ENCODE measurements at places on chromosomes 13 and 19.

DNA sequence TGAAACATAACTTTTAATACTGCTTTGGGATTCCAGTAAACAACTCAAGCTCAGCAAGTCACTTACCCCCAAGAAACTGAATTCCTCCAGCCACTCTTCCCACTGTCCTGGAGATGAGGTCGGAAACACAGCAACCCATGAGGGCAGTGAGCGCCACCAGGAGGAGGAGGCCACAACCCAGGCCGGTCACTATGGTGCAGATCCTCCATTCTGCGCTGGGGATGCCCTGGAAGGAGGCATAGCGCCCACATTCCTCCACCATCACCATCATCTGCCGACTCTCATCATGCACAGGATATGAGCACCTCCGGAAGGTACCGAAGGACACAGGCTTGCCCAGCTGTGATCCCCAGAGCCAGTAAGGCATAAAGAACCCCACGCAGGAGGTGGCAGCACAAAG is 2.2 kb downstream of the LHFPL6 start:
- no peak for DNase-seq

DNA sequence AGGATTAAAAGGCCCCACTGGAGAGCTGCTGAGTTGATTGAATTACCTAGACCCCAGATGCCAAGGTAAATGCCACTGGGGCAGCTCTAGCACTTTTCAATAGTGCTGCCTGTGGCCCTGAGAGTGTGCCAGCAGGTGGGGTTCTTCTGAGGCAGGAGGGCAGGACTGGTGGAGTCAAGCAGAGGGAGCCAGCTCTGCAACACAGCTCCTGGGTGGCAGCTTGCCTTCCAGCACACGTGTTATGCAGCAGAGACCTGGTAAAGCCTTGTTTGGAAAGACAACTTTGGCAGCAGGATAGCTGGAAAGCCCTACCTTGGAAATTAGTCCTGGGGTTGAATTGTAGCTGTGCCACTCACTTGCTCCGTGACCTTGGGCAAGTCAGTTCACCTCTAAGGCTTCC is 306.6 kb downstream of the ATP8A2 start:
- no peak for DNase-seq

GRCh38 chr13:26200811-26201210 is 21.3 kb downstream of the RNF6 start:
- DNase-seq = no peak

DNA sequence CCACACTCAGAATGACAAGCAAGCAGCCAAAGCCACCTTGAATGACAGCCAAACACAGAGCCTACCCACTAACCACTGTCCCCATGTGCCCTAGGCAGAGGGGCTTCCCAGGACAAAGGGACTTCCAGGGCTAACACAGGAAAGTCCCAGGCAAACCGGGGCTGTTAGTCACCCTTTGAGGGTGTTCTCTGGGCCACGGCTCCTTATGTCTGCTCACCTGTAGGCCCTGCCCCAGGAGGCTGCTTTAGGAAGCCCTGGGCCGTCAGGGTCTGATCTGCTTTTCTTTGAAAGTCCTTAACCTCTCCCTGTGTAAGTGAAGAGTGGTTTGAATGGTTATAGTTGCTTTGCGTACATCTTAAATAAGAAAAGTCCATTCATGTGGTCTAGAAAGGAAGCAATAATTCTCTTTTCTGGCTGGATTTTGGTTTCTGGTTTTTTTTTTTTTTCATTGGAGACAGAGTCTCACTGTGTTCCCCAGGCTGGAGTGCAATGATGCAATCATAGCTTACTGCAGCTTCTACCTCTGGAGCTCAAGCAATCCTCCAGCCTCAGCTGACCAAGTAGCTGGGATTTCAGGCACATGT is 161.4 kb downstream of the EFNB2 start:
- no peak for DNase-seq
